NCI-H2029 treated with DMSO at 0.1 percent for 48 hours (cell line): ENCODE measurements at places on chromosomes 3 and 15.
A peak's percentile ranks its signal among the peaks of the same experiment; 100 is the strongest.

- DNase-seq = peak; percentile 39
Observed at GRCh38 chr15:92643849-92644815, 11.4 kb downstream of the FAM174B start.

DNA sequence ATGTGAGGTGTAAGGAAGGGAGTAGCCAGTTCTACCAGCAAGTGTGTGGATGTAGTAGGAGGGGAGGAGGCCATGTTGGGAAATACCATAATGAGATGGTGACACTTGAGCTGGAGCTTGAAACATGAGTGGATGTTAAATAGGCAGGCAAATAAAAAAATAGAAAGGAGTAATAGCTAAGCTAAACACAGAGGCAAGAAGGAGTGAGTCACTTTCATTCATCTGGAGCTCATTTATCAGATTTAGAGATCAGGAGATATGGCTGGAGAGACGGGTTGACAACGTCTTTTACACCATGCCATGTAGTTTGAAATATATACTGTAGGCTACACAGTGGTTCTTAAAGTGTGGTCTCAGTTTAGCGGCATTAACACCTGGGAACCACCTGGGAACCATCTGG, 390.5 kb downstream of the DIPK2A start:
- DNase-seq = no peak

DNA sequence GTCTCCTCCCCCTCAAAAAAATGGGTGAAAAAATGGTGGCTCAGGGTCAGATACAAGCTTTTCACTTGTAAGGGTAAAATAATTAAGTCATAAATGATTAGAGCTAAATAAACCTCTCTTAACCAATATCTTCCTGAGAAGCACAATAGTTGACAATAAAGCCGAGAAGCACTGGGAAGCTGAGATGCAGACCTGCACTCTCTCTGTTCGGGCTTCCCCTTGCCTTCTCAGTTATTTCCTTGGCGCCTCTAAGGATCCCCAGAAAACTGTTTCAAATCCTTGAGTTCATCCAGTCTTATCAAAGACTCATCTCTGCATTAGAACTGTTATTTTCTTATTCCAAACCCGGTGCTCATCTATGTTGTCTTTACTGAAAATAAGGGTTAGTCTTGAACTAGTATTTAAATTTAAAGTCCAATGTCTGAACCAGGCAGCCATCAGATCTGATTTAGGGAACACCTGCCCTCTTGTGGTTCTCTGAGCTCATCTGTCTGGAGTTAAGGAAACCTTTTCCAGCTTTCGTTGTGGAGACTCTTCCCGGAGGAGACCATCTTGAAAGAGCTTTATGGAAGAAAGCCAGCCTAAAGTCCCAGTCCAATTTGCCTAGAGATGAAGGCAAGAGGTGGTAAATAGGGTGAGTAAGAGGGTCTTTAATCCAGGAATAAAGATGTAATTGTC, 256.4 kb upstream of the MCTP2 start:
- peak; percentile 0 for DNase-seq

GRCh38 chr3:190229632-190230424, 92.4 kb downstream of the CLDN1 start:
- DNase-seq = no peak

DNA sequence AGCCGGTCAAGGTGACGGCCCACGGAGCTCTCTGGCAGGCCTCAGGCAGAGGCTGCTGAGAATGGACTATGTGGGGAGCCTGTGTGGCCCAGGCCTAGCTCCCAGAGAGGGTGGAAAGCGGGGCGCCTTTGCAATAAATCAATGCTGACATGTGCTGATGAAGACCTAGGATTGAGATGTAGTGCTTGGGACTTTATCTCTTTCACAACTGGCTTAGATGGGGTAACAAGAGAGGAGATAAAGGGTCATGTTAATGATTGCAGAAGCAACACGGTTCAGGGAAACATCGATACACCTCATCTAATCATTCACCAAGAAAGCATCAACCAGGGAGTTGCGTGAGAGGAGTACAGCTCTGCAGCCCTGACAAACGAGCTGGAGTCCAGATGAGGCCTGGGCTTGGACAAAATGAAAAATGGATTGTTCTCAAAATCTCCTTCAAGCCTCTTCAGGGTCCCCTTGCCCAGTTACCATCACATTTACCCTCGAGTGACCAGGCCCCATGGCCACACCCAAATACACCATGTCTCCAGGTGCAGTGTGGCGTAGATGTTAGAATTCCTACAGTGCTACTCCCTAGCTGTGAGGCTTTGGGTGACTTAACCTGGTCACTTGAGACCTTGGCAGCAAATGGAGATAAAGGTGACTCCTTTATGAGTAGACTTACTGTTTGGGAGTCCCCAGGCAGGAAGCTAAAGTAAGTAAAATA, 146.4 kb upstream of the LIPC start:
- no peak for DNase-seq

GRCh38 chr15:36407647-36408046, 171.8 kb upstream of the CDIN1 start:
- no peak for DNase-seq

DNA sequence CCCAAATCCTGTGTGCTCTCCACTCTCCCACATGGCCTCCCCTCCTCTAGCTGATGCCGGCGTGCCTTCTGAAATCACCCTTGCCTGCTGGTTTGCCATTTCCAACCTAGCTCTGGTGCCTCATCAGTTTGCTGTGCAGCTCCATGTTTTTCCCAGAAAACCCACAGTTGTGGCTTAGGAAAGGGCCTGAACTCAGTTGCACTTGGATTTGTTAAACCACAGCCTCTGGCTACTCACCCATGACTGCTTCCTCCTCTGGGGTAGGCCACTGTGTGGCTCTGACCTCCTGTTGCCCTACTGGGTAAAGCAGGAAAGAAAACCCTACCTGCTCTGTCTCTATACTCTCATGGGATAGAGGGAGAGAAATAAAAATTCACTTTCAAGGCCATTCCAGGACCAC, 97.3 kb downstream of the DAPK2 start:
- DNase-seq = no peak

DNA sequence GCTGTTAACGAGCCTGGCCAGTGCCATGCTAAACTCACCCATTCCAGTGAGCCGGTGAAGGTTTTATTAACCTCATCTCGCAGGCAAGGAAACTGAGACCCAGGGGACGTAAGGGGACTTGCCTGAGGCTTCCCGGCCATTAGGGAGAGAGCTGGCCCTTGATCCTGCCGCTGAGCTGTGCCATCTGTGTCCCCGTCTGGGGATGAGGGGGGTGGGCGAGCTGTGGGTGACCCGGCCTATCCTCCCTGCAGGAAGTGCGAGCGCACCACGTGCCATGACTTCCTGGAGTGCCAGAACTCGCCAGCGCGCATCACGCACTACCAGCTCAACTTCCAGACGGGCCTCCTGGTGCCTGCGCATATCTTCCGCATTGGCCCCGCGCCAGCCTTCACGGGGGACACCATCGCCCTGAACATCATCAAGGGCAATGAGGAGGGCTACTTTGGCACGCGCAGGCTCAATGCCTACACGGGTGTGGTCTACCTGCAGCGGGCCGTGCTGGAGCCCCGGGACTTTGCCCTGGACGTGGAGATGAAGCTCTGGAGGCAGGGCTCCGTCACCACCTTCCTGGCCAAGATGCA, 88.5 kb downstream of the FBLN2 start:
- DNase-seq = no peak

- DNase-seq = no peak
Observed at GRCh38 chr3:132530624-132531023, 66.4 kb upstream of the ACKR4 start.

- no peak for DNase-seq
Observed at GRCh38 chr3:145939431-145939830, 221.6 kb downstream of the PLOD2 start.

DNA sequence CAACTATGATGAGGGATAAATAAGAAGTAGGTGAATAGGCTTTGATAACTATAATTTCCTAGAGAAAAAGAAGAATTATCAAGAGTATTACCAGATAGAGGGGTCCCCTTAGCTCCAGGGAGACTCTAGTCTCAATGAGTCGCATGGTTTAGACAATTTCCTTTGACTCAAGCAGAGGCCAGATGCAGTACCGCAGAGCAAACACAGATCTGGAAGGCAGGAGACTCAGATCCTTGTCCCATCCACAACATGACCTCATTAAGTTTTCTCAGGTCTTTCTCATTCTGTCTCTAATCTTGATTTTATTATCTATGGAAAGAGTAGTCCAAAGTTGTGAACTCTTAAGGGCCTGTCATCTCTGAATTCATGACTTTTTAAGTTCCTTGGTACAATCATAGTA, 987.9 kb downstream of the NTRK3 start:
- no peak for DNase-seq

DNA sequence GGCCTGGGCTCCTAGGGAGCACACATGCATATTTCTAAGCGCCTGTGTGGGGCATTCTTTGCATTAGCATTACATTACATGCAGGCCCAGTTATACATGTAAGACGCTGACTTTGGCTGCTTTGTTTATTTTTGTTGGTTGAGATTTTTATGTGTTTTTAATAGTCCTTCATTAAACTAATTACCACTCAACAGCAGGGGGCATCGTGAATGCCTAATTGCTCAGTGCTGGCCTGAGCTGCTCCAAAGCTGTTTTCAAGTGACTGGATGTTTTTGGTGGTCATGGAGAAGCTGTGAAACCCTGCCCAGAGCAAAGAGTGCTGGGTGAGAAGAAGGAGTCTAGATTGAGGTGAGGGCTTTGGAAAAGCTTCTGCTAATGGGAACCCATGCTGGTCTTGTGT, 41.5 kb downstream of the GPD1L start:
- DNase-seq = no peak

- no peak for DNase-seq
Observed at GRCh38 chr3:64936556-64936955, 248.8 kb upstream of the ADAMTS9 start.

DNA sequence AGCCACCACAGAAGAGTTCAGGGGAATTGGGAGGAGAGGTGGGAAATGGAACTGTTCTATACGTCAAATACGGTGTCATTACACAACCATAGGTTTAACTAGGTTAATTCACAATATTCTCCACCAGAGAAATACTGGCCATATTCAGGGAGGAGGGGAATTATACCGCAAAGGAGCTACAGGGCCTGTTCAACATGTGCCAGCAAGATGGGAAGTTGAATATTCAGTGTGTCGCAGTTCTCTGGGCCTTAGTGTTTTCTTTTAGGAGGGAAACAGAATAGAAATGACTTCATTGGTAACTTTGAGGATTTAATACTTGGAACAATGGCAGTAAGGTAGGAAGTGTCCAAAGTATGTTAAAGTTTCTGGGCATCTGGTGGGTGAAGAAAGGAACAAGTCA, 18.0 kb upstream of the FBXW12 start:
- no peak for DNase-seq

DNA sequence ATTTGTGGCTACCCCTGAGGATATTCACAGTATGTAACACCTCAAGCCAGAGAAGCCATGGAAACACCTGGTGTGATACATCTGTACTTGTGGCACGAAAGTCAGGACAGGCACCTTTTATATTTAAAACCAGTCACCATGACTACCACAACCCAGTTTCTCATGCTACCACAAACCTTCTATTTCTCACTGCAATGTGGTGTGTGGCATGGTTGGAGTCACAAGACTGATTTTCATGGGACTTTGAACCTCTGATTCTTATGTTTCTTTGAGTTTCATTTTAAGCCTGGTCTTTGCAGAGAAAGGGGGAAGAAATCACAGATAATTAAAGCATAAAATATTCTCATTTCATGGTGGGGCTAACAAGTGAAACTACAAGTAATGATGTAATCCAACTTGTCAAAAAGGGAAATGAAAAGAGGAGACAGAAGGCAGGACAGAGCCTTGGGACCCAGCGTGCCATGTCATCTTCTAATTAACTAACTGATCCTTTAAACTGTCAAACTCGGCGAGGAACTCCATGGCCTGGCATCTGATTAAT, 175.9 kb downstream of the PDZRN3 start:
- DNase-seq = no peak

DNA sequence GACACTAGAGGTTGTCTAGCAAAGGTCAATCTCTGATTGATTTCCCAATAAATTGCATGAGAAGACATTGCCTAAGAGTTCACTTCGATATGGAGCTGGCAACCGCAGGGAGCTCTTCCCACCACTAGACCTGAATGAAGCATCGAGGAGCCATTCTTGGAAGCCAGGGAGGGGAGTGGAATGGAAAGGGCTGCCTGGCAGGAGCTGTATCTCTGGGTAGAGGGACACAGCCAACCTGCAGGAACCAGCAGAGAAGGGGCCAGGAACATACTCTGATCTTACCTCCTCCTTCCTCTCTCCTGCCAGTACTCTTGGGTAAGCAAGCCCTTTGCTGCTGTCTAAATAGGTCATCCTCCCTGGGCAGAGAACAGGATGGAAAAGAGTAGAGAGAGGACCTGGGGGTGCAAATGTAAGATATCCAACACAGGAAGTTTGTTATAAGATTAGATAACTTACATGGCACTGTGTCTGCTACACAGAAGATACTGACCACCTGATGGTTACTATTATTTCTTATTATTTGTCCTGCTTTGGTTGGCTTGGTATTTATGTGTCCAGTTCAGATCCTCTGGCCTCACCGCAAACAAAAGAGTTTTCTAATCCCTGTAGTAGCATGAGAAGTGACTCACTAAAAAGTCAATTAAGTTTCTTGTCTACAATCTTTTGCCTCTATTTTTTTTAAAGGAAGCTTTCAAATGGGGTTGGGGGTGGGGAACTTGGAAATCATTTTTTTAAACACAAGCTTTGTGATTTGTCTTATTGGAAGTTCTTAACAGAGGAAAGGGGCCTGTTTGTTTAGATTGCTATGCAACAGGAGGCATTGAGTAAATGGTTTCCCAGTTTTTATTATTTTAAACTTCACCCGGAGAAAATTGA, 156.7 kb upstream of the TSC22D2 start:
- DNase-seq = no peak

DNA sequence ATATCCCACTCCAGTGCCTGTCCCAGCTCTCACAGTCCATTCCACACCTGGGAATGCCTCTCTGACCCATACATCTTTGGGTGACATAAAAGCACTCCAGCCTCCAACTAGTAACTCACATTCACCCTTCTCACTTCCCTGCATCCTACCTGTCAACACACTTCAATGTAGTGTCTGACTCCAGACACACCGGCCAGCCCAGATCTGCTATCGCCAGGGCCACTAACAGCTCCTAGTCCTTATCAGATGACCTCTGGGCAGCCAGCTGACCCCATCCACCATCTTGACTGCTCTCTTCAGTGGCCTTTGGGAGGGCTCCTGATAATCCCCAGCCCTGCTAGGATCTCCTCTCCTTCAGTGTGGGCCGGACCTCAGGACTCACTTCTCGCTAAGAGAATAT, 2.9 kb upstream of the MCM2 start:
- DNase-seq = no peak

GRCh38 chr3:1987980-1988379, 110.7 kb upstream of the CNTN4 start:
- no peak for DNase-seq

DNA sequence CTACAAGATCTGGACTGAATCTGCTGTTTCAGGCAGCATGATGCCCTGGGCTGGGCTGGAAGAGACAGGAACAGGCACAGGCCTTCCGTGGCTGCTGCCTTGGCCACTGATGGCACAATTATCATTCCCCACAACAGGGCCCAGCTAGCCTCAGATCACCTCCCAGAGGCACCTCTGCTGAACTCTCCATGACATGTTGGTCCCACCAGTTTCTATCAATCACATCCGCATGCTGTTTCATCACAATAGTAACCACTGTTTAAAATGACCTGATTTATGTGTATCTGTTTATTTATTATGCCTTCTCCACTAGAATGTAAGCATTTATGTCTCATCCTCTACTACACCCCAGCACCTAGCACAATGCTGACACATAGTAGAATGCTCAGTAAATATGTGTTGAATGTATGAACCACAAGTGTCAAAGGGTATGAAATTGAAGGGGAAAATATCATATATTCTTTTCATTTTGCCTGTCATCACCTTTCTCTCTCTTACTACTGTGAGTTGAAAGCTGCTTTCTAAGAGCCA, 32.7 kb upstream of the ZBTB38 start:
- DNase-seq = no peak

GRCh38 chr15:80744415-80744814, 34.8 kb upstream of the CEMIP start:
- DNase-seq = no peak
